ENCODE measurements at places on chromosomes 6 and 20.

DNA sequence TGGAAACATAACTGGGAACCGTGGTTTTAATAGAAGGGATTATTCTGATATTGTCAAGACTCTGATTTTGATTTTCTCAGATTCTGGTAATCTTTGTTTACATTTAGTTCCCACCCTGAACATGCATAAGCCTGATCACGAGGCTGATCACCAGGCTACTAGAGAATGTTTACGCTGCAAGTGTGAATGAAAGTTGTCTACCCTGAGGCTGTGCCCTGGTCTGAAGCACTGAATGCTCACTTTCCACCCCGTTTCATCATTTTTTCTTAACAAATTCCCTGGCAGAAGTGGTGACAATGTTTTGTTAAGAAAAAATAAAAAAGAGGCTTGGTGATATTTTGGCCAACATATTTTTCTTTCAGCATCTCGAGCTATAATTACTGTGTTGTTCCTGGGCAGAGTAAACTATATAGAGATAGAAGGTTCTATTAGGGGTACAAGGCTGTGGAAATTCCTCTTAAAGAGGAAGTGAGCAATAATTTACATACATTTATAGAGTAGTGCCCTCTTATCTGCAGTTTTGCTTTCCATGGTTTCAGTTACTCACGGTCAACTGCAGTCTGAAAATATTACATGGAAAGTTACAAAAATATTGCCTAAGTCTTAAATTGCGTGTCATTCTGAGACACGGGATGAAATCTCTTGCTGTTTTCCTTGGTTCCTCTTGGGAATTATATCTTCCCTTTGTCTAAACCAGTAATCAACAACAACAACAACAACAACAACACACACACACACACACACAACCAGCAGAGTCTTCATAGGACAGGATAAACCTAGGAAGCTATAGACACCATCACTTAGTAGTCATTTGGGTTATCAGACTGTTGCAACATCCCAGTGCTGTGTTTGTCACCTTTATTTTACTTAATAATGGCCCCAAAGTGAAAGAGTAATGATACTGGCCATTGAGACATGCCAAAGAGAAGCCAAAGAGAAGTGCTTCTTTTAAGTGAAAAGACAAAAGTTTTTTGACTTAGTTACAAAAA lies 566.6 kb upstream of the CITED2 start:
- no peak for DNase-seq

GRCh38 chr6:137512757-137513605 lies 18.8 kb upstream of the OLIG3 start:
- no peak for DNase-seq

DNA sequence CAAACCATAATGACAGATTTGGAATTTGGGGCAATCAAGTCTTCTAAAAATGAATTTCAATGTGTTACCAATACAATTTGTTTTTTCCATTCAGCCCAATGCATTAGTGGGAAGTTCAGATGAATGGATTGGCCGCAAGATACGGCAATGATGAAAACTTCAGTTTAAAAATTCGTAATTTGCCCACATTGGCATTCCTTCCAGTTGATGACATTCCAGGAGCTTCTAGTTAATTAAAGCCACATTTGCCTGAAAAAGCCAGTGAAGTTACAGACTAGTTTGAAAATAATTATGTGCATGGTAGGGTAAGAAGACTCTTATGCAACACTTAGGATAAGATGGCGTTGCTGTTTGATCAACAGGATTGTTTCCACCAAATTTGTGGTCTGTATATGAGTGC lies 46.2 kb downstream of the NHLRC1 start:
- DNase-seq, result no peak

- DNase-seq, result peak; percentile 57
These were observed 23.3 kb upstream of the ENPP1 start for GRCh38 chr6:131784561-131784960.

DNA sequence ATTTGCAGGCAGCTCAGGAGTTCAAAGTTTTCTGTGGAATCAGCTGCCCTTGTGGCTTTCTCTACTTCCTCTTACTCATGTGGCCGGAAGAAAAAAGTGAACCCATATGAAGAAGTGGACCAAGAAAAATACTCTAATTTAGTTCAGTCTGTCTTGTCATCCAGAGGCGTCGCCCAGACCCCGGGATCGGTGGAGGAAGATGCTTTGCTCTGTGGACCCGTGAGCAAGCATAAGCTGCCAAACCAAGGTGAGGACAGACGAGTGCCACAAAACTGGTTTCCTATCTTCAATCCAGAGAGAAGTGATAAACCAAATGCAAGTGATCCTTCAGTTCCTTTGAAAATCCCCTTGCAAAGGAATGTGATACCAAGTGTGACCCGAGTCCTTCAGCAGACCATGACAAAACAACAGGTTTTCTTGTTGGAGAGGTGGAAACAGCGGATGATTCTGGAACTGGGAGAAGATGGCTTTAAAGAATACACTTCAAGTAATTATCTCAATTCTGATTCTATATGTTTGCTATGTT lies 1.1 kb downstream of the MGME1 start:
- peak; percentile 52 for DNase-seq

- no peak for DNase-seq
These were observed 115.3 kb upstream of the SPACA1 start for GRCh38 chr6:87932361-87932760.

DNA sequence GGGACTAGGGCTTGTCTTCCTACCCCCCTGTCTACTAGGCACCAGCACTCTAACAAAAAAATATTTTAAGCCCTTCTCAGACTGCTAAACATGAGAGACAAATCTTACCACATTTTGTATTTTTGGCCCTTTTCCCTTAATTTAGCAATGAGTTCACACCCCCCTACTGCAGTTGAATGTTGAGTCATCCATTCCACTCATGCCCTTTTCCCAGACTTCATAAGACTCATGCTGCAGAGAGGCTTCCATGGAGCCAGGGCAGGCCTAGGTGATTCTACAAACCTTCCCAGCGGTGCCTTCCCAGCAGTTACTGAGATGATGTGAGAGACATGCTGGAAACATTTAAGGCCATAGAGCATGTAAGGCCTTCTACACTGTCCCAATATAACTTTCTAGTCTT lies 53.9 kb downstream of the PXDC1 start:
- DNase-seq, result no peak

GRCh38 chr6:37866590-37867507 lies 47.3 kb downstream of the ZFAND3 start:
- no peak for DNase-seq

Data from femur (tissue), 1 donor.